NCI-H510A treated with DMSO at 0.1 percent for 48 hours (cell line): ENCODE measurements at places on chromosomes 1 and 21.
A peak's percentile ranks its signal among the peaks of the same experiment; 100 is the strongest.

- DNase-seq, result no peak
Measured at GRCh38 chr1:97385536-97386277, 535.1 kb downstream of the DPYD start.

- DNase-seq, result no peak
Measured at GRCh38 chr1:44785501-44786137, 2.4 kb downstream of the BEST4 start.

DNA sequence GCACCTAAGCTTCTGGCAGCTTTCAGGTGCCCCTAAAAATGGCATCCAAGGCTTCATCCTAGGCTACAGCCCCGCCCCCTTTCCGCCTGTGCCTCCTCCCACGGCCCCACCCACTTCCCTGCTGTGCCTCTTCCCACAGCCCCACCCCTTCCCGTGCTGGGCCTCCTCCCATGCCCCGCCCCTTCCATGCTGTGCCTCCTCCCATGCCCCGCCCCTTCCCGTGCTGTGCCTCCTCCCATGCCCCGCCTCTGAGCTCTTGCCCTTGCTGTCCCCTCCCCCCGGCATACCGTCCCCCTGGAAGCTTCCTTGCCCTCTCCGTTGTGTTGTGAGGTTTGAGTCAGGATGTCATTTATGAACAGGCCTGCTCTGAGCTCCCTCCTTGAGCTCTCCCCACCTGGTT, 228.5 kb upstream of the AJAP1 start:
- DNase-seq, result no peak

GRCh38 chr1:164635059-164635802, 76.2 kb downstream of the PBX1 start:
- no peak for DNase-seq

DNA sequence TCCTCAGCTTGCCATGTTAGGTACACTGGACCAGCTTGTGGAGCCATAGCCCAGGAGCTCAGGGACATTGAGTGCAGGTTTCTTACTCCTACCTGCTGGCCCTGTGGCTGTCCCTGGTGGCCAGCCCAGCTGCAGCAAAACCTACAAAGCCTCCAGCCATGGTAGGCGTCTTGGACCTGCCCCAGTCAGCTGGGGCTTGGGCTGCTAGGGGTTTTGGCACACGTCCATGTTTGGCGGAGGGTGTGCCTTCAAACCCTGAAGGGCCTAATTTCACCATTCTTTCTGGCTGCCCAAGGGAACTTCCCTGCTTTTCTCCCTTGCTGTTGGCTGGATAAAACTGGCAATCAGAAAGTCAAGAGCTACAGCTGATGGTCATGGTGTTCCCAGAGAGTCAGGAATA, 25.4 kb downstream of the HMGCS2 start:
- no peak for DNase-seq

GRCh38 chr1:42732126-42732680, 7.8 kb downstream of the CLDN19 start:
- DNase-seq, result no peak

GRCh38 chr1:228487336-228488124, at the start of gene RNF187:
RNF187 (plus strand) TSS chr1:228487382.
- DNase-seq, result no peak

- DNase-seq, result no peak
Measured at GRCh38 chr1:82800721-82801120, 1000.0 kb downstream of the ADGRL2 start.

DNA sequence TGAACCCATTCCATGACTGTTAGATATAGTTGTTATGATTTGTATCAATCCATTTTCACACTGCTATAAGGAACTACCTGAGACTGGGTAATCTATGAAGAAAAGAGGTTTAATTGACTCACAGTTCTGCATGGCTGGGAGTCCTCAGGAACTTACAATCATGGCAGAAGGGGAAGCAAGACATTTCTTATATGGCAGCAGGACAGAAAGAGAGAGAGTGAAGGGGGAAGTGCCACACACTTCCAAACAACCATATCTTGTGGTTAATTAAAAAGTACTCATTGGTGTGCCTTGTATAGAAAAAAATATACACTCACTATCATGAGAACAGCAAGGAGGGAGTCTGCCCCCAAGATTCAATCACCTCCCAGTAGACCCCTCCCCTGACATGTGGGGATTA, 137.6 kb upstream of the NBPF11 start:
- no peak for DNase-seq

- DNase-seq, result no peak
Measured at GRCh38 chr1:89191314-89191713, 7.4 kb downstream of the GBP4 start.

- no peak for DNase-seq
Measured at GRCh38 chr1:119462964-119463363, 44.0 kb upstream of the HSD3B1 start.

GRCh38 chr1:21261551-21262292, 28.5 kb downstream of the ECE1 start:
- DNase-seq, result no peak

DNA sequence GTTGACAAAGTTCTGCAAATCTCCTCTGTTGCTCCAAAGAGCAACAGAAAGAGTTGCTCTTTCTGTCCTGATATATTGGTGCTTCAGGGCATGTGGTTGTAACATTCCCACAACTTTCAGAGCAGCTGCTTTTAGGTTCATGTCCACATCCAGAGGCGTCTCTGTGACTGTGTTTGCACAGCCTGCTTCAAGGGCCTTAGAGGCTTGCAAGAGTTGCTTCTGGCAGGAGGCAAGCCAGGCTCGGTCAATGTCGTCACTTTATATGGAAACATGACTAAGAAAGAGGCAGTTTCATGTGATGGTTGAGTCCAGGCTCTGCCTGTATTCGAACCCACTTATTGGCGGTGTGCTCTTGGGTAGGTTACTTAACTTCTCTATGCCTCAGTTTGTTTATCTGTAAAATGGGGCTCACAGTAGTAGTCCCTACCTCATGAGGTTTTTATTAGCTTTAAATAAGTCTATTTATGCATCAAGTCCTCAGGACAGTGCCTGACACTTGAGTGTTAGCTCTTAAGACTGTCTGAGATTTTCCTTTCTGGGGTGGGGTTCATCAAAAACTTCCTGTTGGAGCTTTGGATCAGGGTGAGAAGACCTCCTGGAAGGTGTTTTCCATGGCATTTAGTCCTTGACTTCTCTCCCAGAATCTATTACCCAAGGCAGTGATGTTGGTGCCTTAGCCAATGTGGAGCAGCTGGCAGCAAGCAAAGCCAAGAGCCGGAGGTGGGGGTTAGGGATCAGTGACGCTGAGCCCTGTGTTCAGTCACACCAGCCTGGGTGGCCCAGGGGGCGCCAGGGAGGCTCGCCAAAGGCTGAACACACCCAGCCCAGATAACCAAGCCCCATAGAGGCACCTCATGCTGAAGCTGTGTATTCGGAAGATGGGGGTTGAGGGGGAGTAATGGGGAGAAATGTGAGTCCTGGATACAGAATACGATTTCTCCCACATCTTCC, 18.9 kb downstream of the LHX4 start:
- peak; percentile 73 for DNase-seq

- DNase-seq, result peak; percentile 83
Measured at GRCh38 chr1:175208773-175209492, 16.4 kb upstream of the KIAA0040 start.

- no peak for DNase-seq
Measured at GRCh38 chr1:168939947-168940223, 166.6 kb upstream of the ATP1B1 start.

- no peak for DNase-seq
Measured at GRCh38 chr1:5903031-5903430, 89.2 kb downstream of the NPHP4 start.

GRCh38 chr1:77940921-77941570, 37.8 kb downstream of the FUBP1 start:
- no peak for DNase-seq
